ENCODE measurements at places on chromosomes 1 and 21.

DNA sequence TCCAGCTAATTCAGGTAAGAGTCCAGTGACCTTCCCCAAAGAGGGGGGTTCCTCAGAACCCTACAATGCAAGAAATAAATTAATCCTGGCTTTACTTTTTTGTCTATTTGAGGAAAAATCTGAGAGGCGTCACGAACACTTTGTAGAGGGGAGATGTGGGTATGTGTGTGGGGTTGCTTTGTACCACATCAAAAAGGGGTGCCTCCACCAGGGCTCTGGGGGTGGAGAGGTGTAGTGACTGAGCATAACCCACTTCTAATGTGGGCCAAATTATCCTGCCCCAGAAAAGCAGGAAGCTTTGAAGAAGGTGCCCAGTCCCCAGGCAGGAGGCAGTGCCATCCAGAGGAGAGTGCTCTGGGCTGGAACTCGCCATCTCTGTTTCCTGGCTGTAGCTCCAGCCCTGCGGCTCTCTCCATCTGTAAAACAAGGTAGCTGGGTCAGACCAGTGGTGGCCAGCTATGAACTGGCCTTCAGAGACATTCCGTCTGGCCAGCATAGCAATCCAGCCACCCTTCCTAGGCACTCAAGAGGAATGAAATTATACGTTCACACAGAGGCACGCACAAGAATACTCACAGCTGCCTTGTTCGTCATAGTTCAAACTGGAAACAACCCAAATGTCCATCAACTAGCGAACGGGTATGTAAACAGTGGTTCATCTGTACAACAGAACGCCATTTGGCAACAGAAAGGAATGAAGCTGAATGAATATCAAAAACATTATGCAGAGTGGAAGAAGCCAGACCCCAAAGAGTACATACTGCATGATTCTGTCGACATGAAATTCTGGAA lies 45.4 kb upstream of the TNFRSF1B start:
- no peak for DNase-seq

DNA sequence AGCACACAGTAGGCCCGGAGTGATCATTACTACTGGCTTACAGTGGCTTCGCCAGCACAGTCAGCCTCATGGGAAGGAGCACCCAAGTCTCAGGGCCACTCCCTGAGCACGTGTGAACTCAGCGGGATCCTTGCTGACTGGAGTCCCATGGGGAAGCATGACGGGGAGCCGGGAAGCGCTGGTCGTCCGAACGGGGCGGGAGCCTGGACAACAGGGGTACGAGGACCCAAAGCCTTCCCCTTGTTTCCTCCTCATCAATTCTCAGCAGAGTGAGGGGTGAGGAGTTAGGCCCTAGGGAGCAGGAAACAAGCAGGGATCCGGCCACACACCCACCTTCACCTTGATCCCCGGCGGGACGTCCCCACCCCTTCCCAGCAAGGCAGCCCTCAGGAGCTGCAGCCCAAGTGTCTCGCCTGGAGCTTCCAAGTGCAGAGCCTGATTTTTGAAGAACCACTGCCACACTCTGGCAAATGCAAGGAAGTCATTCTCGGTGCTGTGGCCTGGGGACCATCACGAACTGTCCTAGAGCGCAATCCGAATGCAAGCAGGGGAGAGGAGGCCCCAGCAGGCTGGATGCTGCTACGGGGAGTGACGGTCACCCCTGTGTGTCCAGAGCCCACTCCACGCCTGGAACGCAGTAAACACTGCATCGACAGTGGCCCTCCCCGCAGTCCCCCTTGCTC lies 35.5 kb downstream of the TOMM20 start:
- peak; percentile 21 for DNase-seq

GRCh38 chr1:20600156-20600555 lies 11.3 kb downstream of the CDA start:
- no peak for DNase-seq

DNA sequence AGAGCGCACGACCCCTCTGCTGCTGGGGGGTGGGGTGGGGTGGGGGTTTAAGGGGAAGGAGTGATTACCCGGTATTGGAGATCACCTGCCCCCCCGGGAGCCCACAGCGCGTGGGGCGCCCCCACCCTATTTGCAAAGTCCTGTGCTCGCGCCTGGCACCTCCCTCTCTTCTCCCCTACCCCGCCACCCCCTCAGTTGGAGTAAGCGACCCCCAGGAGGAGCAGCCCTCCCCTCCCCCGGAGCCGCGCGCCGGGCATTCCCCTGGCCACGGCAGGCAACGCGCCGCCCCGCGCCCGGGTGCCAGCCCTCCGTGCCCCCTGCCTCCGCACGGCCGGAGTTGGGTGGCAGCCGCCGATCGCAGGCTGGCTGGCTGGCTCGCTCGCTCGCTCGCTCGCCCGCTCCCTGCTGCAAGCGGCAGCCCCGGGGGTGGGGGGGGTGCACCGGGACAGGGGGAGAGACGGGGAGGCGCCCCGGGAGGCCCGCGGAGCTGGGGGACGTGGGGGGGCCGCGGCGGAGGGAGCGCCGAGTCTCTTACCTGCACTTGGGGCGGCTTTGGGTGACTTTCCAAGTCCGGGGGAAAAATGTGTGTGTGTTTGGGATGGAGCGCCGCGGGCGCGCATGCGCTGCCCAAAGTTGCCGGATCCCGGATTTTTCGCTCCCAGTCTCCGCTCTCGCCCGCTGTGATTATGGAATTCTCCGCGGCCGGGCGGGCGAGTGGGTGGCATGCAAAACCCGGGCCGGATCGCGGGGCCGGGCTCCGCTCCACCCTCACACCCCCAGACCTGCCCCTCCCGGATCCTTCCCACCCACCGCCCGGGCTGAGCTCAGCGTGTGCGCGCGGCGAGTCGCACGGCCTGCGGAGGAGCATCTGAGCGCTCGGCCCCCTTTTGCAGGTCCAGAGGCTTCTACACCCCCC lies at the start of gene CASZ1:
Gene CASZ1 (minus strand): TSS at position 618 of the 916 bp plus-strand sequence. CDS start 102,757 bp downstream, outside the sequence.
- DNase-seq: peak; percentile 23

GRCh38 chr1:57381871-57382270 lies 42.0 kb downstream of the DAB1 start:
- DNase-seq: no peak

DNA sequence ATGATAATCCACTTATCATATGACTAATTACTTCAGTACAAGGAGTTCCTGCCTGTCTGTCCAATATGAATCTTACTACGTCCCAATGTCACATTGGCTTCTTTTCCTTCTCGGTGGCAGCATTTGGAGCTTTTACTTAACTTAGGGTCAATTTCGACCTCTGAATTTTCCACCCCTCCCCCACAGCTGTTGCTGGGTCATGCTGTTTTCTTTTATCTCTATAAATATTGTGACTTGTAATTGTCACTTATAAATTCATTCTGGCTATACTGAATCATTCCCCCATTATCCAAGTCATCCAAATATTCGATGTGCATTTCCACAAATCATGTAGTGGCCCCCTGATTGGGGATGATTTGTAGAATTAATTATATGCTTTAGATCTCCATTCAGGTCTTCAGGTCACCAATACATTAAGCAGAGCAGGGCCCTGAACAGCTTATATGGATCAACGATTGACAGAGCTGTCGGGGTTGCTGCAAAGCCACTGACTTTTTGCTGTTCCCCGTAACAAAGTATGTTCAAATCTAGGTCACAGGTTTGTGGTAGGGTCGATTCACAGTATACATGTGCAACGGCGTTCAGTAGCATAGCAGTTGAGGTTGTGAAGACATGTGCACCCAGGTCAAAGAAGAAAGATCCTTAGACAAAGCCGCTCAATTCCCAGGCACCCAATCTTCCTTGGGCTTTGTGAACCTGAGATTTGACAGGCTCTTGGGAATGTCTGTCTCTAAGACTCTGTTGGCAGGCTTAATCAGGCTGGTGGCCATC lies 18.3 kb upstream of the RNU1-4 start:
- no peak for DNase-seq

DNA sequence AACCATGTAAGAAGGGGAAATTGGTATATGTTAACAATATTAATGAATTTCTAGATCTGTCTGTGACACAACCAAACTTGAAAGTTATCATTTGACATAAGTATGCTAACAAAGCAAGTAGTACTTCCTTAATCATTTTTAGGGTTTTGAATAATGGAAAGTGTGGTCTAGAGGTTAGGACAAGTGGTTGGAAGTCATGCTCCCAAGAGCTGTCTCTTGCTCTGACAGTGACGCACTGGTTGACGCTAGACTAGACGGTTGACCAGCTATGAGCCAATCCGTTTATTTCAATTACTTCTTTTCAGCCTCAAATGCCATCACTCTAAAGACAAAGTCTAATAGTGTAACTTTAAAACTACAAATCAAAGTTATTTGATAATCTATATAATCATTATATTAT lies 20.7 kb upstream of the RGS1 start:
- no peak for DNase-seq

DNA sequence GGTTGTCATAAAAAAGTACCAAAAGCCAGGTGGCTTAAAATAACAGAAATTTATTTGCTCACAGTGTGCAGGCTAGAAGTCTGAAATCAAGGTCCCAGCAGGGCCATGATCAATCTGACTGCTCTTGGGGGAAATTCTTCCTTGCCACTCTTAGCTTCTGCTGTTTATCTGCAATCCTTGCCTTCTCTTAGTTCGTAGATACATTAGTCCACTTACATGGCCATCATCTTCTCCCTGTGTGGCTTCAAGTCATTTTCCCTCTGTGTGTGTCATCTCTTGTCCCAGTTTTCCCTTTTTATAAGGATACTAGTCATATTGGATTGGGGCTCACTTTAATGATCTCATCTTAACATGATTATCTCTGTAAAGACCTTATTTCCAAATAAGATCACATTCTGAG lies 124.0 kb upstream of the NCAM2 start:
- DNase-seq: no peak

- peak; percentile 64 for DNase-seq
These were observed 36.5 kb downstream of the FHAD1 start for GRCh38 chr1:15283526-15283925.

DNA sequence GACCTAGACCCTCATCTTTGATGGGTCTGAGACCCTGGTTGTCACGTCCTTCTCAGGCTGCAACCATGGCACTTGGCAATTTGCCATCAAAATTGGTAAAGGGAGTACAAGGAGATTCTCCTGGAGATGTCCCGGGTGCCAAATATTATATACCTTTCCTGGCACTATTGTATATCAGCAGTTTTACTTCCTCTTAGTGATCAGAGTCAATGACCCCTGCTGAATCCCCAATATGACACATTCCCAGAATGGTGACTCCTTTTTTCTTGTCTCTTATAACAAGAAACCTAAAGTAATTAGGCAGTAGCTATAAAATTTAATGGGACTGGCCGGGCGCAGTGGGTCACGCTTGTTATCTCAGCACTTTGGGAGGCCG lies 39.6 kb upstream of the CDC42BPA start:
- DNase-seq: no peak

DNA sequence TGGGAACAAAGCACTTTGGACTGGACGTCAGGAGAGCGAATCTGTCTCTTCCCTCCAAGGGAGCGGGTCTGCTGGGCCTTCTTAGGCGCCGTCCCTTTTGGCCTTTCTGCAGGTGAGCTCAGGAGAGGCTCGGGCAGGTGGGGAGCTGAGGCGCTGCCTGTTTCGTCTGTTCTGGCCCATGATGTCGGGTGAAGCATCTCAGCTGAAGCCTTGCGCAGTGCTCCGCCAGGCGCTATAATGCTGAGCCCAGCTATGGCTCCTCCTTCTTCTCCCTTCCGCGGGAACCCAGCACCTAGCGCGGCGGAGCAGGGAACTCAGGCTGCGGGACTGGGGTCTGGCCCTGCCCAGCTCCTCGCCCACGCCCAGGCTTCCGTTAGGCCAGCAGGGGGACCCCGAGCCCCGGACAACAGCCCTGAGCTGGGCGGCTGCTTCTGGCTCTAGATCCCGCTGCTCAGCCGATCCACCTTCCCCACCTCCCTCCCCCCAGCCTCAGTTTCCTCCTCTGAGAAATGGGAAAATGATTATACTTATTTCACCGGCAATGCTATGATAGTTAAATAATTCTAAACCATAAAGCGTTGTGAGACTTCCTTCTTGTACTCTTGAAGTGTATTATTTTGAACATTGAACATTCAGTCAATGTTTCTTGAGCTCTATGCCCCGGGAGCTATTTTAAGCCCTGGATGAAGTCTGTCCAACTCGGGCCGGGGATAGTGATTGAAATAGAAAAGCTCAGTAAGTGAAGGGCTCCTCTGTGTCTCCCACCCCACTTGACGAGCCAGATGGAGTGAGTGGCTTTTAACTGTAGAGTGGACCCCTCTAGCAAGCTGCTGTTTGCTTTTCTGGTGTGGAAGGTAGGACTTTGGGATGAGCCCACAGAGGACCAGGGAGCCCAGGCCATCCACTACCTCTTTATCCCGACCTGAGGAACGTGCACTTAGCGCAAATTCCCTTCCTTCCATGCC lies 9.6 kb upstream of the ADORA1 start:
- peak; percentile 75 for DNase-seq

DNA sequence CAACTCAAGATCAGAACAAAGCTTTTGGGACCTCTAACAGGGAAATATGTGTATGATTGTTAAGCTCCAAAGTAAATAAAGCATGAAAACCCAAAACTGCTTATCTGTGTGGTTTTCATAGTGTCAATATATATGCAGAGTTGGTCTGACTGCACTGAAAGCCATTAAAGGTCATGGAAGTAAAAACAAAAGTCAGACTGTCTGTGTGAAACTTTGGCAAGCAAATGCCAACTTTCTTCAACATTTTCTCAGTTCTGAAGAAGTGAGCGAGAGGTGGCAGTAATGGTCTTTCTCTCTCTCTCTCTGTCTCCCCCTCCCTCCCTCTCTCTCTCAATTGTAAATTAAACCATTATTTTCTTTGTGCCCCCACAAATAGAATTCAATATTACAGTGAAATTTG lies 100.1 kb upstream of the S1PR1 start:
- DNase-seq: no peak

GRCh38 chr1:176959191-176959820 lies 205.2 kb downstream of the ASTN1 start:
- DNase-seq: no peak

- DNase-seq: no peak
These were observed 4.5 kb upstream of the COL16A1 start for GRCh38 chr1:31708324-31708723.
